ENCODE measurements at places on chromosomes 7 and 10.

- DNase-seq: no peak
Observed at GRCh38 chr7:142871260-142872105, 14.1 kb downstream of the TRPV6 start.

- DNase-seq: no peak
Observed at GRCh38 chr7:54906963-54907362, 111.9 kb upstream of the EGFR start.

DNA sequence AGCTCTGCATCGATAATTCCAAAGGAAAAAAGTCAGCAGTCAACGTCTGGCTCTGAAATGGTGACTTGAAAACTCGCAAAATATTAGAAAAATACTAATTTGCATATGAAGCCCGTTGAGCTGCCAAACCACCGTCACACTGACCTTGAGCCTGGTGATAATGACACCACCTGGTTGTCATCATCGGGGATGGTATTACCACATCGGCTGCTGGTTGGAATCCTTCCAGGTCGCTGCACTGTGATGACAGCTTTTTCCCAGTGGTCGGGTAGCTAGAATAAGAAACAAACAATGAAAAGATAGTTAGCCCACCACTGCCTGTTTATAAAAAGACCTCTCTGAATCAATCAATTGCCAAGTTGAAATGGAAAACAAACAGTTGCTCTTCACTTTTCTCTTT, 41.6 kb downstream of the LAMB1 start:
- DNase-seq: no peak

- DNase-seq: no peak
Observed at GRCh38 chr7:3338161-3338560, 37.1 kb downstream of the SDK1 start.

- no peak for DNase-seq
Observed at GRCh38 chr10:31926765-31927564, 1.7 kb downstream of the ARHGAP12 start.

GRCh38 chr10:71435571-71436267, 39.0 kb downstream of the CDH23 start:
- no peak for DNase-seq

DNA sequence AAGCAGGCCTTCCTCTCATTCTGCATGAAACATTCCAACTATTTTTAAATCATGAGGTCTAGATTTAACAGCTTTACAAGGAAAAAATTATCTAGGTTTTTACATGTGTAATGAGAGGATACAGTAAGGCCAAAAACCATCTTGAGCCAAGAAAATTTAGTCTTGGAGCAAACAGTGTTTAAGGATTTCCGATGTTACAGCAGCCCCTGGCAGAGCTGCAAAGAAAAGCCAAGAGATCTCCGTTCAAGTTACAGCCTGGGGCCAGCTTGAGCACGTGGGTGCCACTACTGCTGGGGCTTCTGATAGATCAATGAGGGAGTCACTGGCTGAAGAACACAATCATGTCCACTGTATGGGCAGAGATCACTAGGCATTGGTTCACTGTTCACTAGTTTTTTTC, 156.2 kb downstream of the EVX1 start:
- DNase-seq: no peak

GRCh38 chr7:113917840-113918239, 969 bp downstream of the PPP1R3A start:
- DNase-seq: no peak

DNA sequence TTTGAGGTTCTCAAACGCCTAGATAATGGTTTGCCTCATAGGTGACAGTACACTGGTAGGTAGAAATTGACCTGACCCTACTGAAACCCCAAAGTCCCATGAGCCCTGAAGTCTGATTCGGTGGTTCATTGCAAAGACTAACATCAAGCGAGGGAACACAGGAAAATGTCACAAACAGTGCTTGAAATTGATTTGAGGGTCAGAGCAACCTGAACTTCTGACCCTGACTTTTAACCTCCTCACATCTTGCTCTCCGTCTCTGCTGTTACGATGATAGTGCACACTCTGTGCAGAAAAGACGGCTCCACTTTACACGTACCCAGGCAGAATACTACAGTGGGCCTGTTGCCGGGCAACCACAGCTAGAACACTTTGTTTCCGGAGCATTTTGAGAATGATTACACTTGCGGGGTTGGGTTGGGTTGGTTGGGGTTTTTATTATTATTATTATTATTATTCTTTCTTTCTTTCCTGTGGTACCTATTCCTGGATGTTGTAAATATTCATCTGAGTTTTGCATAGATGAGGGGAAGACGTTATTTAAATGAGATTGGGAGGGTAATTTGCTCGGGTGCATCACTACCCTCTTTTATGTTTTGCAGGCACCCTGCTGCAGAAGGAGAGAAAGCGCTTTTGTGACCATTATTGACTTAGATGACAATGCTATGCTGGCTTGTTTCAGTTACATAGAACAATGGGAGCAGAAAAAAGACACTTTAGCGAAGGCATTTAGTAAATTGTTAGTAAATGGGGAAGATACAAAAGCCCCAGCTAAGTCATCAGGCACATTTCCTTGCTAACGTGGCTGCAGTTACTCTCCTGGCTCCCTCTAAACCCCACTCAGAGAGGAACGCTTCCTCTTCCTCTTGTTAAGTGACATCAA, 438.1 kb upstream of the NRP1 start:
- DNase-seq: peak; percentile 10

- DNase-seq: no peak
Observed at GRCh38 chr10:24097751-24098207, 111.2 kb upstream of the KIAA1217 start.

GRCh38 chr10:105691811-105692210, 1050.7 kb downstream of the SORCS3 start:
- DNase-seq: no peak

GRCh38 chr10:112735041-112735695, 214.9 kb upstream of the TCF7L2 start:
- no peak for DNase-seq

GRCh38 chr10:7986851-7987250, 67.6 kb upstream of the GATA3 start:
- DNase-seq: no peak

GRCh38 chr10:3215153-3215775, 42.7 kb upstream of the PITRM1 start:
- no peak for DNase-seq
